Activated CD8-positive, alpha-beta memory T cell treated with anti-CD3 and anti-CD28 coated beads, Interleukin-2, amount 10 ng/mL, durations not matched to agents 7 days and 5 days (primary cell): ENCODE measurements at places on chromosomes 4 and X.

DNA sequence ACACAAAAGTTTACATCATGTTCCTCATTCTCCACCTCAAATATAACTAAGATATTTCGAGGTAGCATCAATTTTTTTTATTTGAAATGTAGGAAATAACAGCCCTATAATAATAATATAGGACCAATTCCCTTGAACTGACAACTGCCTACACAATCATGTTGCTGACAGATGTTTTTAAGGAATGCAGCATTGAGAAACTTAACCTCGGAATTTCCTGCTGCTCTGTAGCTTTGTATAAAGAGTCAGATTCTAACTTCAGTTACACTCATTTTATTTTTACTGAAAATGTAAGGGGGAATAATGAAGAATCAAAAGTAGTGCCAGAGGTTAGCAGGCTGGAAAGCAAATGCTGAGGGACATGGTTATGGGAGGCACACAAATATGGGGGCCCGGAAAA, 235.8 kb downstream of the RBMX2 start:
- no peak for DNase-seq

DNA sequence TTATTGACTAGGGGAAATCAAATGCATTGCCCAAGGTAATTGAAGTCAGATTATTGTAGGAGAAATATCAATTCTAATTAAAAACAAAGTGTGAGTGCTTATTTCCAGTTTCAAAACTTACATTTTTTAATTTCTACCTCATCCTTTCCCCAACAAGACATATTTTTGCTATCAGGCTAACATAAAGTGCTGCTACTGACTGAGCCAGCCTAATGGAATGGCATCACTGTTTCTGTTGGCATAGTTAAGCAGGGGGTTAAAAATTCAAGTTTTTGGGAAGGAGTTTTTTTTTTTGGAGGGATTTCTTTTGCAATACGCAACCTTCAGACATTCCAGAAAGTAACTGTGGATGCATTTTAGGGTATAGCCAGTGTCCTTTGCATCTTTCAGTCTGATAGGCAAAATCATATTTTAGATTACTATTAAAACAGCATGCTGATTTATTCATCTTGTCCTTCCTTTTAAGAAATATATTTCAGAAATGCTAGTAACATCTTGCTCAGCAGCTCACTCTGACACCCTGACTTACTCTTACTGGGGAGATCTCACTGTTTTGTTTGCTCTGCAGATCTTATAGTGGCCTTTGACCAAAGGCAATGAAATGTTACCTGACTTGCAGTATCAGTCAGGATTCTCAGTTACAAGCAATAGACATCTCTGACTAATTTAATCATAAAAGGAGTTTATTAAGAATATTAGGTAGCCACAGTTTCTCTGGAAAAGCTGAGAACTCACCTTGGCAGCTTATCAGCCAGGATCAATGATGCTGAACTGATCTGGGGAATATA, 24.4 kb downstream of the GAB1 start:
- DNase-seq = no peak

- no peak for DNase-seq
These were observed 11.1 kb downstream of the NIPAL1 start for GRCh38 chr4:48027653-48028052.

GRCh38 chr4:34534916-34535315, 1709.4 kb downstream of the ARAP2 start:
- DNase-seq = no peak

DNA sequence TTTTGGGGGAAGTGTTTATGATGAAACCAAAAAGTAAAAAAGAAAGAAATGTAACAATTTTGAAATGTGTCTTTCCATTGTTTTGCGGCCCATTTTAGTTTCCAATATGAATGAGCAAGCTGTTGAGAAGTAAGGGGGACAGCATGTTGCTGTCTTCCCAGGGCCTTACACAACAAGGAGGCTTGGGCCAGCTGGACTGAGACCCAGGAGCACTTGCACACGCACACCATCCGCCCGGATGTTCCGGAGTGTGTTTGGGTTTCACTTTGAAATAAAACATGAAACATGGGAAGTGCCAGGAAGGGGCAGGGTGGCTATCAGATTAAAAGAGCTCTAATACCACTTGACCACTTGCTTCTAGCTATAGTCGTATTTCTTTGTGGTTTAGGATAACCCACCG, 144.4 kb downstream of the NHS start:
- no peak for DNase-seq

GRCh38 chr4:44093390-44093789, 355.2 kb downstream of the KCTD8 start:
- no peak for DNase-seq

GRCh38 chrX:106730401-106730800, 3.9 kb downstream of the RNF128 start:
- no peak for DNase-seq

GRCh38 chrX:97446298-97446882, 562.7 kb downstream of the RPA4 start:
- no peak for DNase-seq

DNA sequence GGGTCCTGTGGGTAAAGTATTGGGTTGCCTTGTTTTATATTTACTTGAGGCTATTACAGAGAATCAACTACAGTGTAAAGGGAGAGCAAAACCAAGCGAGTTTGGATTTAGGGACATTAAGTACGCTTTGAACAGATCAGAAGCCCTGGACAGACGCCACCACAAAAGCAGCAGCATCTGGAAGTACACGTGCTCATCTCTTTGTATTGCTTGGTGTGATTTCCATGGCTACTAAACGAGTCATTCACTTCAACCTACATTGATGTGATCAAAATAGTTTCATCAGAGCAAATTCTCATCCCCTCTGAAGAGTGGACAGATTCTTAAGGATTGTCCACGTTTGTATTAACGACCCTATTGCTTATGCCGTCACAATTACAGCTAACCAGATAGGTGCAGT, 85.1 kb downstream of the SORBS2 start:
- DNase-seq = no peak

- no peak for DNase-seq
These were observed 126.3 kb downstream of the FBXO8 start for GRCh38 chr4:174157106-174157607.

- DNase-seq = no peak
These were observed 180.8 kb downstream of the MAGEB17 start for GRCh38 chrX:16347968-16348670.

DNA sequence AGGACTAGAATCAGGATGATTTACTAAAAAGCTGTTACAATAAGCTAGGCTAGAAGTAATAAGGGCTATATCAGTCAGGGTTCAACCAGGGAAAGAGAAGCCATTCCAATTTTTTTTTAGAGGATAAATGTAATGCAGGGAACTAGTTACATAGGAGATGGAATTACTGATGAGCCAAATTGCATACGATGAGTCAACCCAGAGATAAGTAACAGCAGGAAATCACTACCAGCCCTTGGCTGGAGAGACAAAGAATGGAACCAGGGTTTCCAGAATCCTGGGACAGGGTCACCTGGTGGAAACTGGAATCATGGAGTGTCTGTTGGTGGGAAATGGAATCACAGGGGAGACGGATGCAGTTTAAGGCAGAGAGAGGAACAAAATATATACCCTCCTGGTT, 13.1 kb upstream of the MAGEA4 start:
- no peak for DNase-seq

- no peak for DNase-seq
These were observed 198.6 kb upstream of the S100G start for GRCh38 chrX:16451334-16451733.

- no peak for DNase-seq
These were observed 40.0 kb downstream of the CHRDL1 start for GRCh38 chrX:110755611-110756010.

DNA sequence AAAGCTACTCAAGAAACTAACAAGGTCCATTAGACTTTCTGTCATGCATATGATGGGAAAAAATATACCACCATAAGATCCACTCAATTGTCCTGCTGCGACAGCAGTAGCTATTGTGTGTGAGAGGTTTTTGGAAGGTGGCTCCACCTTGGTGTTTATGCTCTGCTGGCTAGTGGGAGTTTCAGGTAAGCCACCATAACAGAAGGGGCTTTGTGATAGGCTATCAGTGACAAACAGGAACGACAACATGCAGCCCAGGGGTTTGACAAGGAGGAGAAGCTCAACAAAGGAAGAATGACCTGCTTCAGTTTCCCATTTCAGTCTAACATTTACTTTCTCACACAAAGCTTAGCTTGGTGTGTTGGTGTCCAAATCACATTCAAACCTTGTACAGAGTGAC, 182.6 kb downstream of the ATOH1 start:
- DNase-seq = no peak

DNA sequence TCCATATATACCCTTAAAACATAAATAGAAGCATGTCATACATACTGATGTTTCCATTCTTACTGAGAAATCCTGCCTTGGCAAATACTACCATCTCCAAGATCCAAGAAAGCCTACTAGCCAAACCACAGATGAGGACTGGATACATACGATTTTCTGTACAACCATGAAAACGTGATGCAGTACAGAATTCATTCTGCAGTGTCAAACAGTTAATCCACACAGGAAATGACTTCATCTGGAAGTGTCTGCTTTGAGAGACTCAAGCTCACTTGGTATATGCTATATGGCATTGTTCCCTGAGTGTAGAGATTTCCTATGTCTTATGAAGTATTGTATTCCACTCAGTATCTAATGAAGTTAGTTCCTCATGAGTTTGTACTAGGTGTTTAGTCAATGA, 94.3 kb downstream of the CT47B1 start:
- DNase-seq = no peak

- DNase-seq = no peak
These were observed 15.0 kb downstream of the TCEANC start for GRCh38 chrX:13667919-13668318.

DNA sequence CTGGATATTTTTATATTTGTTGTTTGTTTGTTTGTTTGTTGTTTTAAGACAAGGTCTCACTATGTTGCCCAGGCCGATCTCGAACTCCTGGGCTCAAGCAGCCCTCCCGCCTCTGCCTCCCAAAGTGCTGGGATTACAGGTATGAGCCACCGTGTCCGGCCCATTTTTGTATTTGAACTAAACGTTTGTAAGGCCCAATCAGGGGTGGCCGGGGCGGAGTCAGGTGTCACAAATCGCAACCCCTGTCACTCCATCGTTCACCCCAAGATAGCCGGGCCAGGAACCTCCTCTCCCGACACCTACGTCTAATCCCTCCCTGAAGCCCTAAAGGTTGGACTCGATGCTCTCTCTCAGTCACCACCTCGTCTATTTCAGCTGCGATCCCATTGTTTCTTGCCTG, 722 bp upstream of the EFHC2 start:
- DNase-seq = peak; percentile 78

DNA sequence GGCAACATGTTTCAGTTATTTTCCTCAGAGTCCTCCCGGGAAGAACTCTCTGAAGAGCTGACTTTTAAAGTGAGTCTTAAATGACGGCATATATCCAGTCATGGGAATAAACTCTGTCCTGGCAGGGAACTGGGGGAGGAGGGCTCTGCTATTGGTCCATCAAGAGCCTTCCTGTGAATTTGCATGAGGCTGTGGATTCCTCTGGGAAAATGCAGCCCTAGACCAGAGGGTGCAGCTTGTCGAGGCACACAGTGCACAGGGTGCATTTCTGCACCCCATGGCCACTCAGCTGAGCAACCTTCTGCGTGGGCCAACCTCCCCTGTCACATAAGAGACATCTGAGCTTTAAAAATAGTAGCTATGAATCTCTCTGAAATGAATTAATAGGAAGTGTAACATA, 360.0 kb downstream of the GALNTL6 start:
- no peak for DNase-seq

- no peak for DNase-seq
These were observed 437.8 kb downstream of the GRXCR1 start for GRCh38 chr4:43330288-43330687.

GRCh38 chrX:135421537-135421931, 210 bp upstream of the SMIM10L2A start:
- peak; percentile 90 for DNase-seq

GRCh38 chrX:19791562-19791961, 95.8 kb downstream of the SH3KBP1 start:
- DNase-seq = no peak

DNA sequence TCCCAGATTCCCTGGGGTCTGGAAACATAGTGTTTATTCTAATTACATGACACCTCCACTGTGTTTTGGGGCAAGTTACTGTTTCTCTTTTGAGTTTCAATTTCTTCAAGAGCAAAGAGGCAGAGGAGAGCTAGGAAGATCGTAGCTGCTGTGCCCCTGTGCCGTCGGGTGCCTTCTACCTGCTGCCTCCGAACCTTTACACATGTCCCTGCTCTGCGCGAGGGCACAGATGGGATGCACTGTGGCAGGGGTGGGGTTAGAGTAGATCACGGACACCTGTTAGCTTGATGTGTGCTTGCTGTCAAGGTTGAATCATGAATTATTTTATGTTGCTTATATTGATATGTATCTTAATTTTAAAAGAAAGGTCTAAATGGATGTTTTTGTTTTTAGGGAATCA, 71.1 kb upstream of the MSANTD1 start:
- no peak for DNase-seq

GRCh38 chr4:86640469-86640868, 46.4 kb downstream of the PTPN13 start:
- no peak for DNase-seq

GRCh38 chr4:102342404-102343074, 2.7 kb downstream of the SLC39A8 start:
- no peak for DNase-seq

- DNase-seq = peak; percentile 41
These were observed 101.3 kb downstream of the TBL1X start for GRCh38 chrX:9566150-9566621.

DNA sequence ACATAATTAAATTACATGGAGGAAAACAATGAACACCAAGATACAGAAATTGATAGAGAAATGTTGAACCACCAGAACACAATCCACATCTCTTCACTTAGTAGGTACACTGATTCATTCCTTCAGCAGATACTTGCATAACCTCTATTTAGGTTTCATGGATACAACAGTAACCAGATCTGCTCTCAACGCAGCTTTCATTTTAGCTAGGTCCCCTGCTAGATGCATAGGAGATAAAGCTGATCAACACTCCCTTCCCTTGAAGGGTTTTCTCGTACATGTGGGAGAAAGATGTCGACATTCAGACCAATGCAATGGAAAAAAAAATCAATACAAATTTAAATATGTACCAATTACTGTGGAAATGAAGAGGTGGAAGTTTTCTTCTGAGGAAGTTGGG, 37.3 kb downstream of the UNC5C start:
- DNase-seq = no peak
